Hematopoietic multipotent progenitor cell treated with erythropoietin and hydrocortisone succinate and interleukin-3 and kit ligand, for 17 days (in vitro differentiated cells): ENCODE measurements at places on chromosomes 1 and 21.
A peak's percentile ranks its signal among the peaks of the same experiment; 100 is the strongest.

GRCh38 chr1:171740987-171741871, 636 bp downstream of the VAMP4 start:
- peak; percentile 63 for DNase-seq

- no peak for DNase-seq
Measured at GRCh38 chr1:119816407-119816806, 5.1 kb upstream of the REG4 start.

GRCh38 chr1:152398812-152399698, 15.0 kb downstream of the CRNN start:
- DNase-seq = no peak

DNA sequence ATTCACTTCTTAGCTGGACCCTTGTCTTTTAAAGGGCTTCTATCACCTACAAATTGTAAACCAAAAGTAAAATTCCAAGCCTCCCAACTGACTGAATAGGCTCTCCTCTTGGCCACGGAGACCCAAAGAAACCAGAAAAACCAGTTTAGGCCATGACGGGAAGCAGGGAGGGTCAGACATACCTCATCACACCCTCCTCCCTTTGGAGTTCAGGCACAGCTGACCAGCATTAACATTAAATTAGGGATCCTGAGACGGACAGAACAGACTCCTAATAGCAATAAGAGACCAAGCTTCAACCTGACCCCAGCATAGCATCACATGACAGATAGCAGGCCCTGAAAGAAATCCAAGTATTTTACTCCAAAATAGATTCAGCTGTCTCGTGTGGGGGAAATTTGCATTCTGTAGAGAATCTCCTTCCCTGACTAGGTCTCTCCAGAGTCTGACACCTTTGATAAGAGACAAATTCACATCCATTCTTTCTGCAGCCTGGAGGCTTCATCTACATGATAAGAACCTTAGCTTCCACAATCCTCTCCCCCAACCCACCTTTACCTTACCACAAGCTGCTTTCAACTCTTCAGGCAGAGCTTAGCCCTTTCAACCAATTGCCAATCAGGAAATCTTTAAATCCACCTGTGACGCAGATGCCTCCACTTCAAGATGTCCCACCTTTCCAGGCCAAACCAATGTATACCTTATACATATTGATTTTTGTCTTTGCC, 177.1 kb upstream of the RAB4A start:
- DNase-seq = no peak

DNA sequence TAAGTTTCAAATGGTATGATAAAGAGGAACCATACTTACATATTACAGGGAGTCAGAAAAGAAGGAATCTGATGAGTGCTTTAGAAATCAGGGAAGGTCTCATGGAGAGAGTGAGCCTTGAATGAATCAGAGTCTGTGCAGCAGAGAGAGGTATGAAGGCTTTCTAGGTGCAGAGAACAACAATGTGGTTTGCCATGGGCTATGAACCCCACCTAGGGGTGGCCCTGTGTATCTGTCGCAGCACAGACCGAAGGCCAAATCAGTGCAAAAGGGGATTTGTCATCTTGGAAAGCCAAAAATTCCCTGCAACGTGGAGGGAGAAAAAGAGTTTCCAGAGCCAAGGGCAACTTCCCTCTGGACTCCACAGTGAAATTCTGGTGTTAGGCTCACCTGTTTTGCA, 3.5 kb downstream of the PAPPA2 start:
- DNase-seq = no peak

DNA sequence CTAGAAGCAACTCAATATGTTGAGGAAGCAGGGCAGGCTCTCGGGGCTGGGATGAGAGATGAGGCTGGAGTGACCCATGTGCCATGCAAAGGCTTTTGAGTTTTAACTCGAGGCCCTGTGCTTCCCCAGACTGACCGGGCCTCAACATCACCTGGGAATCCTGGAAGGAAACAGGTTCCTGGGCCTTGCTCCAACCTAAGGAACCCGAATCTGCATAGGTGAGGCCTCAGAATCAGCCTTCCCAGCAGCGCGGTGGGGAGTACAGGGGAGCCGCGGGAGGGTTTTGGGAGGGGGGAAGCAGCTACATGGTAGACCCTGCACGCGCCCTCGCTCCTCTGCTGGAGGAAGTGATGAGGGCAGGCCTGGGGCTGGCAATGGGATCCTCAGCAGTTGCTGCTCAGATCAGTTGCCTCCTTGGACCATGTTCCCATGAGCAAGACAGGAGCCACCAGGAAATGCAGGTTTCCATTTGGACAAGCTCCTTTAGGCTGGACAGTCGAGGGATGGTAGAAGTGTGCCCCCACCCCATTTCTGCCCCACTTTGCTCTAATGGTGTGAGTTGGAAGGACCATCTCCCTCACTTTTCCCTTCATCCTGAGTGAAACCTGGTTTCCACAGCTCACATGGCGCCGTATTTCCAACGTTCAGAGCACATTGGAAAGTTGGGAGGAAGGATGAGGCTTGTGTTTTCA, 4.5 kb upstream of the KIAA1614 start:
- no peak for DNase-seq

GRCh38 chr21:41957991-41958766, 4.4 kb upstream of the C2CD2 start:
- DNase-seq = peak; percentile 12

- peak; percentile 77 for DNase-seq
Measured at GRCh38 chr1:31413405-31414001, 490 bp downstream of the SERINC2 start.

- DNase-seq = no peak
Measured at GRCh38 chr1:15616373-15617172, 685 bp upstream of the DDI2 start.

- DNase-seq = no peak
Measured at GRCh38 chr21:44049606-44050005, 37.5 kb downstream of the TRAPPC10 start.

- no peak for DNase-seq
Measured at GRCh38 chr1:202966006-202966898, 805 bp downstream of the CYB5R1 start.

DNA sequence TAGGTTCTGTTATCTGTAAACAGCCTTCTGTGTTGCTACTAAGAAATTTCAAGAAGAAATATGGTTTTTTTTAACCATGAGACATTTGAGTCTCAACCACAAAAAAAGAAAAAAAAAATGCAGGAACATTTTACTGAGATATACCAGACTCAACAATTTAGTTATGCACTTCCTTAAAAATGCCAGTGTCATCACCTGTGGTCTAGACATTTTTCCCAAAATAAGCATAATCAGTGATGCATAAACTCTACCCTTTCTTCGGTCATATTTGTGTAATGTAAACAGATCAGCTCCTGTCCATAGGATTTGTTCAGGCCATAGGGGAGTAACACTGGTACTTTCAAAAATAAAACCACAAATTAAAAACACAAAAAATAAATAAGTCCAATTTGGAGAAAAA, 122.6 kb upstream of the TNFSF4 start:
- DNase-seq = no peak

DNA sequence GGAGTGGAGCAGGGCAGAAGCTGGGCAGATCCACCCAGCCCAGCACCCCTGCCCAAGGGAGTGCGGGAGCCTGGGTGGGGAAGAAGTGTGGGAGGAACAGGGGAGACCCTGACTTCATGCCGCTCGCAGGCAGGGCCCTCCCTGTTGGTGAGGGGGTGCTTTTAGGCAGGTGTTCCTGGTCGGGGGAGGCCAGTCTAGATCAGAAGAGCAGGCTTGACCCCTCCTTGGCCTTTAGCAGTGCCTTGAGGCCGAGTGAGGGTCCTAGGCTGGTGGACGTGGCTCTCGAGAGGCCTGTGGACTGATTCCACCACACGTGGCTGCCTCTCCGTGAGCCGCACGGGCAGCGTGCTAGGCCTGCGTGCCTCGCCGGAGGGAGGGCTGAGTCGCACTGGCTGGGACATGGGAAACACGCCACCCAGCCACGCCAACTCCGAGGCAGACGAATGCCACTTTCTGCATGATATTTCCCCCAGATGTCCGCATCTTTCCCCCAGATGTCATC, 19.4 kb upstream of the COL18A1 start:
- DNase-seq = no peak

GRCh38 chr1:193201021-193201420, 14.6 kb upstream of the B3GALT2 start:
- DNase-seq = no peak

- DNase-seq = no peak
Measured at GRCh38 chr1:109290998-109291397, 8.1 kb upstream of the PSRC1 start.

DNA sequence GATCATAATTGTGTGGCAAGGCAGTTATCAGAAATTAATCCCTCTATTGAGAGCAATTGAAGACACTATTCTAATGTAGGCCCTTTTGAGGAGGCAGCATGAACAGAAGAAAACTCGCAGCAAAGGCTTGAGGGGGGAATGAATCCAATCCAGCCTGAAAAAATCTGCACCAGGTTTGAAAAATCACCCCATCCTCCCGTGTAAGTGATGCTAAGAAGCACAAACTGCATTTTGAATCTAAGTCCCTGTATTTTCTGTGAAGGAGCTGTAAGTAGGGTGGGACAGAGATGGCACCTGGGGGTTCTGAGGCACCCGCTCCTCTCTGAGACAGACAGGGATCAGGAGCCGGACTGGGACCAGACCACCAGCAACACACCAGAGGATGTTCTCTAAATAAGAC, at the start of gene CRB1:
TSS of gene CRB1 (plus strand) at position 241 of the 400 bp plus-strand sequence. CDS start 161 bp downstream, outside the sequence.
- no peak for DNase-seq

GRCh38 chr21:45362748-45363145, 42.2 kb upstream of the COL18A1 start:
- DNase-seq = no peak

- DNase-seq = no peak
Measured at GRCh38 chr1:178071811-178072210, 22.1 kb upstream of the RASAL2 start.

GRCh38 chr1:29833581-29833980, 597.3 kb downstream of the PTPRU start:
- no peak for DNase-seq

DNA sequence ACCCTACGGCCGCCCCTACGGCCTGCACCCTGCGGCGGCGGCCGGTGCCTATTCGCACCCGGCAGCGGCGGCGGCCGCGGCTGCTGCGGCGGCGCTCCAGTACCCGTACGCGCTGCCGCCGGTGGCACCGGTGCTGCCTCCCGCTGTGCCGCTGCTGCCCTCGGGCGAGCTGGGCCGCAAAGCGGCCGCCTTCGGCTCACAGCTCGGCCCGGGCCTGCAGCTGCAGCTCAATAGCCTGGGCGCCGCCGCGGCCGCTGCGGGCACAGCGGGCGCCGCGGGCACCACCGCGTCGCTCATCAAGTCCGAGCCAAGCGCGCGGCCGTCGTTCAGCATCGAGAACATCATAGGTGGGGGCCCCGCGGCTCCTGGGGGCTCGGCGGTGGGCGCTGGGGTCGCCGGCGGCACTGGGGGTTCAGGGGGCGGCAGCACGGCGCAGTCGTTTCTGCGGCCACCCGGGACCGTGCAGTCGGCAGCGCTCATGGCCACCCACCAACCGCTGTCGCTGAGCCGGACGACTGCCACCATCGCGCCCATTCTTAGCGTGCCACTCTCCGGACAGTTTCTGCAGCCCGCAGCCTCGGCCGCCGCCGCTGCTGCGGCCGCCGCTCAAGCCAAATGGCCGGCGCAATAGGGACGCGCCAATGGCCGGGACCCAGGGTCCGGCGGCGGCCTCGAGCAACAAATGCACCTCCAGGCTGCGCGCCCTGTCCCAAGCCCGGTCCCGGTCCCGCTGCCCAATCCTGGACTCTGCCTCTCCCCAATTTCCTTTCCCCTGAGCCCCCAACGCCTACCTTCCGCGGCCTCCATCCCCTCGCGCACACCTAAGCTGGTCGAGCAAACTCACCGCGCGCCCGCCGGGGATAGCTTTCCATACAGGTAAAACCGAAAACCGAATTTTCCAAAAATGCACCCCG, 1.8 kb downstream of the FOXD3 start:
- DNase-seq = no peak

GRCh38 chr1:181701891-181702290, 218.6 kb downstream of the CACNA1E start:
- DNase-seq = no peak

GRCh38 chr1:70327306-70328076, 27.0 kb downstream of the ANKRD13C start:
- no peak for DNase-seq

DNA sequence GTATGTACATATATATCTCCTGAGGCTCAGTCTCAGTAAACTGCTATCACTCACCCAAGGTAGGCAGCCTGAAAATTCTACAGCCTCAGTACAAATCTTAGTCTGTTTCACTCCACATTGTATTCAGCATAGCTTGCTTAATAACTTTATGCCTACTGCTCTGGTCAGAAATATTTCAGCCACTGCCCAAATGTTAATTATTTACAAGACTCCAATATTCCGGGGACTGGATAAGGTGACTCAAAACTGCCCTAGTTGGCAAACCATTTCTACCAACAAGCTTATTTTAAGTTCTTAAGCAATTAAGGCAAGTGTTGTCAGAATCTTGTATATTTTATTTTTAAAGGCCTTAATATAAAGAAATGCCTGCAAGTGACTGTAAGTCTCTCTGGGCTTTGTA, 114.8 kb downstream of the LRRIQ3 start:
- DNase-seq = no peak

DNA sequence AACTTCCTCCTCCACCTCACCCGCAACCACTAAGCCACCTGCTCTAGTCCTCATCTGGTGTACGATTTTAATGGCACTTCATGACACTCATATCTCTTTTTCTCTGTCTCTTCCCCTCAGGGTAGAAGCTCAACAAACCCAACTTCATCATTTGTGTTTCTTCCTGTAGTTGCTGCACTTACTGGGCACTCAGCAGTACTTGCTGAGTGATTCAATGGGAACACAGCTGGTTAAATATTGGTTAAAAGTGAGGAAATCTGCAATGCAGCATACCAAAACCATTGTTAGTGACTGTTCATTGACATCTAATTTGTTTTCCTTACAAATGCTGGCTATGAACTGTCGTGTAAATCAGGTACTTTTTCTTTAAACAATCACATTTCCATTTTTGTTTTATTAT, 541.1 kb upstream of the PRMT6 start:
- no peak for DNase-seq

DNA sequence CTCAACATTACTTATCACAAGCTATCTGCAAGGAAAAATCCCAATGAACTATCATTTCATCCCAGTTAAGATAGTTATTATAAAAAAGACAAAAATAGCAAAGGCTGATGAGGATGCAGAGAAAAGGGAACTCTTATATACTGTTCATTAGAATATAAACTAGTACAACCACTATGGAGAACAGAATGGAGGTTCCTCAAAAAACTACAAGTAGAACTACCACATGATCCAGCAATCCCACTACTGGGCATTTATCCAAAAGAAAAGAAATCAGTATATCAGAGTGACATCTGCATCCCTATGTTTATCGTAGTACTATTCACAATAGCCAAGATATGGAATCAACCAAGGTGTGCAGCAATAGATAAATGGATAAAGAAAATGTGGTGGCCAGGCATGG, 4.9 kb upstream of the C1orf185 start:
- no peak for DNase-seq

DNA sequence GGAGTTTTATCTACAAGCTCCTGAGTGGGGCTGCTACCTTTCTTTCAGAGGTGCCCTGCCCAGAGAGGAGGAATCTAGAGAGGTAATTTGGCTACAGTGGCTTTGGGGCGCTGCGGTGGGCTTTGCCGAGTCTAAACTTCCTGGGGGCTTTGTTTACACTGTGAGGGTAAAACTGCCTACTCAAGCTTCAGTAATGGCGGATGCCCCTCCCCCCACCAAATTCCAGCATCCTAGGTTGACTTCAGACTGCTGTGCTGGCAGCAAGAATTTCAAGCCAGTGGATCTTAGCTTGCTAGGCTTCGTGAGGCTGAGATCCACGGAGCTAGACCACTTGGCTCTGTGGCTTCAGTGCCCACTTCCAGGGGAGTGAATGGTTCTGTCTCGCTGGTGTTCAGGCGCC, 43.9 kb downstream of the SWT1 start:
- no peak for DNase-seq

- DNase-seq = no peak
Measured at GRCh38 chr1:212289262-212290077, 4.3 kb downstream of the PPP2R5A start.

GRCh38 chr1:198287916-198288315, 131.1 kb downstream of the NEK7 start:
- DNase-seq = no peak
